Activated T-cell treated with anti-CD3 and anti-CD28 coated beads, Interleukin-2, amount 50 U/mL, for 1 hour (primary cell): ENCODE measurements at places on chromosomes 3 and 15.

GRCh38 chr3:44522494-44522933, 32.5 kb upstream of the ZKSCAN7 start:
- DNase-seq: no peak

DNA sequence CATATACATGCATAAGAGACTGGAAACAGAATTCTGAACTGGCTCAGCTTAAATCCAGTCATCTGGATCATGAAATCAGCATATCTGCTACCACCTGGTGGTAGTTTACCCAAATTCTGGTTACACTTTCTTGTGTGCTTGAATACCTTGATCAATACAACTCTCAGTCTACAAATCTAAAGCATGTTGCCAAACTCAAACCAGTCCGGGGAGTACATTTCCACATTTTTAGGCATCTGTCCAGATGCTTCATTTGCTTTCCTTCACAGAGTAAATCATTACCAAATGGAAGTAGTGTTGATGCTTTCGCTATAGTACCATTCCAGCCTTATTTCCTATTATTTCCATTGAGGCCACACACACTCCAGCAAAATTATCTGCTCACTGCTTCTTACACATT, 126.4 kb downstream of the P2RY1 start:
- no peak for DNase-seq

GRCh38 chr3:167728176-167728575, 6.5 kb downstream of the PDCD10 start:
- DNase-seq: no peak

DNA sequence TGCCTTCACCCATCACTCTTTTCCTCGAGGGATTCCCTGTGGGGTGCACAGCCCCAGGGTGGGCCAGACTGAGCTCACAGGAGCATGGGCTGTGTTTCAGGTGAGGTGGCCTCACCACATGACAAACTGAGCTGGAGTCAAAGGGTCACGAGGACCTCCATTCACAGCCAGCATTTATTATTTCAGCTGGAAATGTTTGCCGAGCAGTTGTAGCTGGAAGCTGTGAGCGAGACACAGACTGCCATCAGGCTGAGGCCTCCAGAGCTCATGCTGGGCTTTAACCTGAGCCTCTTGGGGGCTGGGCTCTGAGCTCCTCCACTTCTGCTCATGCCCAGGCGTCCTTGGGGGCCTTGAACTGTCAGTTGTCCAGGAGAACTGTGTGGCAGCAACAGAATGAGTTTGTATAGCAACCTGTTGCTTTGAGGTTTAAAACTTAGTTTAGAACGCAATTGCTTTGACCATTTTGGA, 57.5 kb downstream of the FLNB start:
- DNase-seq: no peak

DNA sequence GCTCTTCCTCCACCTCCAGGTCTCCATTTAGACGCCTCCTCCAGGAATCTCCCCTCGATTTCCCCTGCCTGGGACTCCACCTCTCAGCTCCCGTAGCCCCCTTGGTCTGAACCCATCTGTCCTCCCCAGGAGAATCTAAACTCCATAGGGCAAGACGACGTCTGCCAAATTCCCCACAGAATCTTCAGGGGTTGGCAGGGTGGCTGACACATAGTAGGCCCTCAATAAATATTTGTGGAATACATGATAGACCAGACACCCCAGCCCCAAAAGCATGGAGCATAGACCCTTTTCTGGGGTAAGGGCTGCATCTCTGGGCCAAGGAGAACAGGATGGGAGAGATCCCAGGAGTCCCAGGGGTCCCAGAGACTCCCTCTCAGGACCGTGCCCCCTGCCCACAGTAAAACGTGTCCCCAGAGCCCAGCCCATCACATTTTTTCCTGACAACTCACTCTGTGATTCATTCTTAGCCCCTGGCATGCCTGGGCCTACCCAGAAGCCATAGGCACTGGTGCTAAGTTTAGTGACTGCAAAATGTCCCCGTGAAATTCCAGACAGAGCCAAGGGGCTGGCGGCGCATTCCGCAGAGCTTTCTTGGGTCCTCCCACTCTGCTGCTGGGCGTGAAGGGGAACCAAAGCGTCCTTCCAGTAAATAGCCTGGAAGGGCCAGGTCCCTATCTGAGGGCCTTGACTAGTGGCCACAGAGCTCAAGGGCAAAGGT, 78.0 kb upstream of the SLC6A6 start:
- DNase-seq: no peak

DNA sequence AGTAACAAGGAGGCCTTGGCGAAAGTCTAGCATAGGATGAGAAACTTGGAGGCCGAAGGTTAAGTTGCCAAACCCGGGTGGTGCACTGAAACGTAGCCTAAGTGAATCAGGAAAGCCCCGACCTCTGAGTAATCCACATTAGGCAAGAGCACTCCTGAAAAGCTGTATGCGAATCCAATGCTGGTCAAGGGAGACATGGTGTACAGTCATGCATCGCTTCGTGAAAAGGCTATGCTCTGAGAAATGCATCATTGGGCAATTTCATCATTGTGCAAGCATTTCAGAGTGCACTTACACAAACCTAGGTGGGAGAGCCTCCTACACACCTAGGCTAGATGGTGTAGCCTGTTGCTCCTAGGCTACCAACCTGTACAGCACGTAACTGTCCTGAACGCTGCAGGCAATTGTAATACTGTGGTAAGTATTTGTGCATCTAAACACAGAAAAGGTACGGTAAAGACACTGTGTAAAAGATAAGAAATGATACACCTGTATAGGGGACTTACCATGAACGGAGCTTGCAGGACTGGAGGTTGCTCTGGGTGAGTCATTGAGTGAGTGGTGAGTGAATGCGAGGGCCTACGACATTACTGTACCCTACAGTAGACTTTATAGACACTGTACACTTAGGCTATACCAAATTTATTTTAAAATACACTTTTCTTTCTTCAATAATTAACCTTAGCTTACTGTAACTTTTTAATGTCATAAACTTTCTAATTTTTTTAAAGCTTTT, 222.5 kb downstream of the SHQ1 start:
- DNase-seq: no peak

GRCh38 chr3:145190138-145190537, 970.8 kb downstream of the PLOD2 start:
- no peak for DNase-seq

DNA sequence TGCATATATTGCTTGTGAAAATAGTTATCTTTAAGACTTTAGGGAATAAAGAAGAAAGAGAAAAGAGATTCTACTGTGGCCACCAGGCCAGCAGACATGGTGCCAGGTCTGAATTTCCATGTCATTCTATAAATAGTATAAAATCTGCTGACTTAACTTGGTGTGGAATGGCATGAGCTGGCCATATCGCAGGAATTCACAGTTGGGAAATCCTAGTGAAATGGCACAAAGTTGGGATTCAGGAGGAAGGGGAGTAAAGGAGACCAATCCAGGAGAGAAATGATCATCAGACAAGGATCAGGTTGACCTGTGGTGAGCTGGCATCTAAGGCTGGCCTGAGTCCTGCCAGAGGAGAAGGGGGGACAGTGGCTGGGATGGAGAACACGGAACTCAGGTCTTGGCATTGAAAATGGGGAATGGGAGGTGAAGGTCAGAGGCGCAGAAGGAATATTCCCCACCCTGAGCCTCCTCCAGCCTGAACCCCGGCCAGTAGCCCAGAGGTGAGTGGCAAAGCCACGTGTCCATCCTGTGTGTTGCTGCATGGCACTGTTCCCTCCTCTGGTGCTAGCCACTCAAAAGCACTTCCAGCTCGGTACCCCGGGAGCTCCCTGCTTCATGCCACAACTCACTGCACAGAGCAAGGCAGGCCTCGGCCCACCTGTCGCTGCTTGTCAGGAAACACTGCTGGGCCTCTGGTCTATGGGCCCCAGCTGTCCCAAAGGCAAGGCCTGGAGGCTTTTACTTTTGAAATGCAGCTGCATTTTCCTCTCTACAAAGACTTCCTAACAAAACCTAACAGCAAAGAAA, 51.4 kb downstream of the SSUH2 start:
- no peak for DNase-seq

GRCh38 chr15:29425864-29426263, 156.2 kb upstream of the NSMCE3 start:
- DNase-seq: no peak

DNA sequence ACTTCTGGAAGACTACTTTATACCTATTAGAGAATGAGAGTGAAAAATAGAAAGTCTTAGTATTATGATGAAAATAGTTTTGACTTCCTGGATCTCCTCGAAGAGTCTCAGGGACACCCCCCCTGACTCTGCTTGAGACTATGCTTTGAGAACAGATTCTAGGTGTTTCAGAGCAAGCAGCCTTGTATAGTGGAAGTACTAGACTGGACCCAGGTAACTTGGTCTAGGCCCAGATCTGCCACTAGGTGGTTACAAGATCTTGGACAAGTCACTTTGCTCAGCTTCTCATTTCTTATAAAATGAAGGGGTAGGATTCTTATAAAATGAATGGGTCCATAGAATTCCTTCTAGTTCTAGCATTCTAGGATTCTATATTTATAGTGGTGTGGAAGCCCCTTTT, 9.1 kb downstream of the ABHD5 start:
- DNase-seq: no peak

- DNase-seq: no peak
Observed at GRCh38 chr3:16723978-16724377, 118.8 kb upstream of the DAZL start.

DNA sequence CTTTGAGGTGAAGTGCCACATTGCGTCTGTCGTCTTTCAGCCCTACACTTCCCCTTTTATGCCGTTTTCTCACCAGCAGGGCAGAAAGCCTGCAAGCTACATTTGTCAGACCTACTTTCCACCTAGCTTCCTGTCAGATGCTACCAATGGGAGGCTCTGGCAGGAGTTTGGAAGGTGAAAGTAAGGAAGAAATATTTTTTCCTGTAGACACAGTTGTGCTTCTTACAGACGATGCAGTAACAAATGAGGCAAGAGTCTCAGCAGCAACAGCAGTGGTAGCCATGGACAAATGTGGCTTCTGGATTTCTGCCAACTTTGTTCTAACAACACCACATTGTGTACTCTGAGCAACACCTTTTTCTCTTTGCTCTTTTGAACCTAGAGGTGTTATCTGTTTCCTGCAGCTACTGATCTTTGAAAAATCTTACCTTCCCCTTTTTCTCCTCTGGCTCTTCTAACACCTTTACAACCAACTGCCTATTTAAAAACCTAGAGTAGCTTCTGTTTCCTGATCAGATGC, 70.6 kb upstream of the STT3B start:
- peak; percentile 35 for DNase-seq

- no peak for DNase-seq
Observed at GRCh38 chr3:52792961-52793695, 1.5 kb upstream of the ITIH3 start.

DNA sequence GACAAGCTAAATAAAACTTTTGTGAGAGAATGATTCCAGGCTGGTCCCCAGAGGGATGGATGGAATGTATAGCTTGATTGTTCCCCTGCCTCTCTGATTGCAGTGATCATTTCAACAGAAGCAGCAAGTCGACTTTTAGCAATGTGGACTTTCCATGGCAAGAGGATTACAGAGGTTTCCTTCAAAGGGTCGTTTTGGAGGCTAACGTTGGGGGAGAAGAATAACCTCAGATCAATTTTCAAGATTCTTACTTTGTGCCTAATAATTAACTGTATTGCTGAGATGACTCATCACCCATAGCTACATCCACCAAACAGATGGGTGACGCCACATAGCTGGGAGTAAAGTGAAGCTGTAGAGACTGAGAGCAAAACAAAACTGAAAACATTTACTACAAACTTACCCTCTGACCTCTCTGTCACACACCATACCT, 79.9 kb downstream of the GTPBP8 start:
- DNase-seq: no peak

- no peak for DNase-seq
Observed at GRCh38 chr3:139482206-139482605, 5.9 kb upstream of the RBP2 start.

GRCh38 chr3:180466401-180467011, 135.5 kb upstream of the TTC14 start:
- no peak for DNase-seq

- no peak for DNase-seq
Observed at GRCh38 chr15:69692342-69692741, 239.7 kb downstream of the RPLP1 start.

DNA sequence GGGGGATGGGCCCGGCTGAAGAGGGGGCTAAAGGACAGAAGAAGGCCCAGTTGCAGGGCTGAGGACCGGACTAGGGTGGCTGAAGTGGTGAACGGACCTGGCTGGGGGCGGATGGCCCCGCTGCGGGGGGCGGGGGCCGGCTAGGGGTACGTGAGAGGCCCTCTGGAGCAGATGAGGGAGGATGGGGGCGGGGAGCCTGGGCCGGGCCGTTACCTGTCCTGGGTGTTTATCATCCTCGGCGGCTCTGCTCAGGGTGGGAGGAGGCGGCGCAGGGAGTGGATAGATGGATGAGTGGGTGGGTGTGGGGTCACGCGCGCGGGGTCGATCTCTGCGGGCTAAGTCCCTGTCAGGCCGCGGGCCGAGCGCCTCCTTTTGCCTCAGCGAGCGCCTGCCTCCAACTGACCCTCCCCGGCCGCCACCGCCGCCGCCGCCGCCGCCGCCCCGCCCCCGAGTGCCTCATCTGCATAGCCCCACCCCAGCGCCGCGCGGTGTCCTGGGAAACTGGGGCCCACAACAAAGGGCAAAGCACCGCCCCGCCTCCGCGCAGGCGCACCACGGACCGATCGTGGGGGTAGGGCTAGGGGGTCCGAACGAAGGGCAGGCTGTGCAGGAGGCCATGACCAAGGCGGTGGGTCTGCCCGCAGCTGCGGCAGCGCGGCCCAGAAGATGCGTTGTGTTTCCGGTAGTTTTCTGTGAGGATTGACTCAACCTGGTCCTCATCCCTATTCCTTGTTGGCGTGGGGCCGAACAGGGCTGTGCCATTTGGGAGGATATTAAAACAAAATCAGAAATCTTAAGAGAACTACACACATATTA, 72.4 kb downstream of the RBPMS2 start:
- DNase-seq: peak; percentile 95

GRCh38 chr15:70437882-70438451, 325.4 kb downstream of the UACA start:
- no peak for DNase-seq

GRCh38 chr3:146546366-146546965, 2.1 kb upstream of the PLSCR1 start:
- no peak for DNase-seq

- DNase-seq: no peak
Observed at GRCh38 chr3:181637056-181637455, 74.7 kb upstream of the SOX2 start.

DNA sequence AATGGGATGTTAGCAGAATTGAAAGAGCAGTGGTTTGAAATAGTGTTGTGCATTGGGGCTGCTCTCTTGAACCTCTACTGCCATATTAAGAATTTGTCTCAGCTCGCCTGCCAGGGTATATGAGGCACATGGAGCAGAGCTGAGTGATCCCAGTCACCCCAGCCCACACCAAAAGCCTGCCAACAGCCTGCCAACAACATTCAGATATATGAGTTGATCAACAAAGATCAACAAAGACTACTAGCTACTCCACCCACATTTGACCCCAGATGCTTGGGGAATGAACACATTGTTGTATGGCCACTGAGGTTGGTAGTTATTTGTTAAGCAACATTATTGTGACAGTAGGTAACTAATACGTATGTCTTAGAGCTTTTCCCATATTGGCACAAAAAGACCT, 570.9 kb upstream of the IL12A start:
- no peak for DNase-seq

GRCh38 chr3:133054586-133054985, 16.4 kb downstream of the TMEM108 start:
- no peak for DNase-seq

- DNase-seq: no peak
Observed at GRCh38 chr3:177322881-177323280, 125.6 kb upstream of the TBL1XR1 start.

- no peak for DNase-seq
Observed at GRCh38 chr3:5186089-5186857, 1.2 kb upstream of the EDEM1 start.
